ENCODE measurements at places on chromosomes 12 and 14. TPM values are rescaled to one million over a fixed set of nuclear protein-coding genes. Genes with fewer than 3 reads are reported as not detected.
A peak's percentile ranks its signal among the peaks of the same experiment; 100 is the strongest.

DNA sequence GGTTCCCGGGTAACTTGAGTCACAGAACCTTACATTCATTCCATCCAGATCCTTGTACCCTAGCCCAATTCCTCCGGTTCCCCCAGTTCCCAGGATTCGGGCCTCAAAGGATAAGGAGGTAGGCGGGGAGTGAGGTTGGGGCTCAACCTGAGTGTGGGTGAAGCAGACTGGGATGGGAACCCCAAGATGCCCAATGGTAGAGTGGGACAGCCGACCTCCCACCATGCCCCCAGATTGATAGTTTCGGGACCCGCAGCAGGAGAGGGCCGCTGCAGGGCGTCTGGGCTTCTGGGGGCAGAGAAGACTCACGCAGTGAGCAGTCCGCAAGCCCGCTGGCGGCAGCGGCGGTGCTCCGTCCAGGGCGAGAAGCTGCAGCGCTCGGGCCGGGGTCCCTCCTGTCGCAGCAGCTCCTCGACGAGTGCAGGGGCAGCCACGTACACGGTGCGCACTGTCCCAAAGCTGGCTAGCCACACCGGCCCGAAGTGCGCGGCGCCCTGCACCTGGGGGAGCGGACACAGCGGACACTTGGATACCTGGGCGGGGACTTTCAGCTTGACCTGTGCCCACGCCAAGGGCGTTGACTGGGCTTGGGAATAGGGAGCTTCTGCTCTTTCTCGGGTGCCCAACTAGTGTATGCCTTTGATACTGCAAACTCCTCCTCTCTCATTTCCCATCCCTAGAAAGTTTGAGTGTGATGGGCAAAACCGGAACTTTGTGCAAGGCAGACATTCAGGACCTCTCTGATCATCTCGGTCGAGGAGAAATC, 997 bp downstream of the CYP27B1 start:
- no peak overlapping the region for H3K27ac ChIP-seq
- H3K4me1 ChIP-seq: peaks cover 28% of the 10 kb centered on the region
- peaks cover 32% of the 10 kb centered on the region for H3K27me3 ChIP-seq

GRCh38 chr12:56541631-56542030, 20.0 kb downstream of the RBMS2 start:
- peaks cover 5% of the 10 kb centered on the region for H3K36me3 ChIP-seq
- no peak for DNase-seq
- peaks cover 6% of the 10 kb centered on the region for H3K4me1 ChIP-seq
- no peak overlapping the region for H3K4me3 ChIP-seq
- H3K27me3 ChIP-seq: peaks cover 2% of the 10 kb centered on the region

GRCh38 chr14:35374263-35374712, 30.3 kb downstream of the NFKBIA start:
- peaks cover 4% of the 10 kb centered on the region for H3K4me1 ChIP-seq
- no peaks in the 10 kb centered on the region for H3K36me3 ChIP-seq
- DNase-seq: no peak
- no peak overlapping the region for H3K27ac ChIP-seq

DNA sequence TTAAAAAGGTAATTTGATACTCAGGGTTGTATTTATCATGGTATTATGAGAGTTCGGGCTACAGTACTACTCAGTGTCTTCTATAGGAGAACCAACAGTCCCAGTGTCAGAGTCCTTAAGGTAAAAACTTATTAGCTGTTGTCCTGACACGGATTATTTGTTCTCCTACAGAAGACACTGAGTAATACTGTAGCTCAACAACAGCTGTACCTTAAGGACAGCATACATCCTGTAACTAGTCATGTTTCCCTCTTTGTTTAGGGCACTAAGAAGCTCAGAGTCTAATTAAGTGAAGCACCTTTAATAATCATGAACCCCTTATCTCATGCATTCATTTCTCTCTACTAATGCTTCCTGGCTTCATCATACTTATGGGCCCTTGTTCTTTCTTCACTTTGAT, 33.9 kb downstream of the ARF6 start:
- no peak for DNase-seq
- H3K36me3 ChIP-seq: no peaks in the 10 kb centered on the region
- H3K27me3 ChIP-seq: peaks cover under 1% of the 10 kb centered on the region
- H3K4me3 ChIP-seq: no peak overlapping the region
- H3K27ac ChIP-seq: no peak overlapping the region

DNA sequence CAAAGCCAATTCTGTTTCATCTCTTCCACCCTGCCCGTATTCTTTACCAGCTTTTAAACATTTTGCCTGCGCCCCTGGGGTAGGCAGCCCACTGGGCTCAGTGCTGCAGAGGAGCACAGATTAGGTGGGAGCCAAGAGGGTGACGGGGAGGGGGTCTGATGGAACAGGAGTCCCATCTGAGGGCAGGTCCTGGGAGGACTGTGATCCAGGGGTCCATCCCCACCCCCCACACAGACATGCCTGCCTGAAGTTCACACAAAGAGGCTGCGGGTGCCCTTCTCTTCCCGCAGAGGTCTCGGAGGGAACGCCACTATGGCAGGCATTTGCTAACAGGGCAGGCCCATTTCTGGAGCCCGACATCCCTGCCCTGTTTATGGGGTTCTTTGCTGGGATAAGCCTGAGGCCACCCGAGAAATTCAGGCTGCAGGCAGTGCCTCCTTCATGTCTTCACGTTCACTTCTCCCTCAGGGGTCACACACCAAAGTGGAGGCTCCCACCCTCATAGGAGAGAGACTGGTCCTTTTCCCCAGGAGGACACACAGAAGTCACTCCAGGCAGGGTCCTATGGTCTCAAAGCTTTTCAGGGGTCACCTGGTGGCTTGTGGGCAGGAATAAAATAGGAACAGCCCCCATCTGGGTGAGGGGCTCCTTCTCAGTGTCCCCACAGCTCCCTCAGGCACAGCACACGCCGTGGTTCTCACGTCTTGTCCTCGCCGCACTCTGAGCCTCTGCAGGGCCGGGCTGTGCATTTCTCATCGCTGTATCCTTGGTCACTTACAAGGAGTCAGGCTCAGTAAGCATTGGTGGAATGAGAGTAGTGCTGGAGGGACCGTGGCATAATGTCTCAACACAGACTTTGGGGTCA, 12.9 kb downstream of the VASH1 start:
- DNase-seq: no peak
- peak overlapping the region; percentile 75 for H3K27ac ChIP-seq
- H3K4me1 ChIP-seq: peaks cover 67% of the 10 kb centered on the region
- peaks cover 21% of the 10 kb centered on the region for H3K27me3 ChIP-seq

GRCh38 chr12:124296295-124296915, 1.5 kb downstream of the RFLNA start:
- H3K27me3 ChIP-seq: peaks cover 11% of the 10 kb centered on the region
- H3K36me3 ChIP-seq: peaks cover 9% of the 10 kb centered on the region
- H3K27ac ChIP-seq: no peak overlapping the region
- H3K4me1 ChIP-seq: peaks cover 22% of the 10 kb centered on the region

- no peak for DNase-seq
- H3K4me3 ChIP-seq: no peak overlapping the region
- peaks cover 1% of the 10 kb centered on the region for H3K27me3 ChIP-seq
Measured at GRCh38 chr12:131093971-131094830, 140.5 kb downstream of the ADGRD1 start.

- no peak for DNase-seq
- peaks cover 5% of the 10 kb centered on the region for H3K36me3 ChIP-seq
- H3K27me3 ChIP-seq: no peaks in the 10 kb centered on the region
- no peak overlapping the region for H3K27ac ChIP-seq
- H3K4me1 ChIP-seq: peaks cover 5% of the 10 kb centered on the region
- no peak overlapping the region for H3K4me3 ChIP-seq
Measured at GRCh38 chr12:94616203-94616729, 34.1 kb downstream of the TMCC3 start.

GRCh38 chr12:91344408-91344807, 161.8 kb upstream of the DCN start:
- no peak overlapping the region for H3K27ac ChIP-seq
- no peaks in the 10 kb centered on the region for H3K4me1 ChIP-seq
- H3K36me3 ChIP-seq: no peaks in the 10 kb centered on the region
- no peak overlapping the region for H3K4me3 ChIP-seq
- DNase-seq: no peak
- no peaks in the 10 kb centered on the region for H3K27me3 ChIP-seq

DNA sequence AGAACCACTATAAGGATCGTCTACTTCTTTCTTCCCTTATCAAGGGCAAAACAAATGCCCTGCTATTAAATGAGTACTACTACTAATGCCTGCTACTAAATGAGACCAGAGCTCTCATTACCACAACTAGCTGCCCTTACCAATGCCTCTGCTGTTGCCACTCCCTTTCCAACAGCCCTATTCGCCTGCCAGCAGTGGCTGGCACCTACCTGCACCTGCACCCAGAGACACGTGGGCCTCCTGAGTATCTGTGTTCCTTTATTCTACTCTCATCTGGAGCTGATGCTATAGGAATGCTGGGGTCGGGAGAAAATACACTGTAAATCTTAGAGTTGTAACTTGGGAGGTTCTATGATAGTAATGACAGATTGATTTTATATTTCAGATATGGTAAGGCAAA, 174.7 kb downstream of the SLC2A13 start:
- H3K4me1 ChIP-seq: no peaks in the 10 kb centered on the region
- H3K36me3 ChIP-seq: no peaks in the 10 kb centered on the region
- H3K27ac ChIP-seq: no peak overlapping the region
- H3K27me3 ChIP-seq: no peaks in the 10 kb centered on the region
- no peak overlapping the region for H3K4me3 ChIP-seq

- no peak within 1 kb of the TSS for H3K27ac ChIP-seq
- DNase-seq: peak; percentile 21
- H3K27me3 ChIP-seq: peaks cover 3% of the 10 kb centered on the region
- H3K4me3 ChIP-seq: peak within 1 kb of the TSS; percentile 90
- H3K4me1 ChIP-seq: peaks cover 11% of the 10 kb centered on the region
- no peaks in the 10 kb centered on the region for H3K36me3 ChIP-seq
Measured at GRCh38 chr12:45050751-45051571, at the start of gene DBX2. Gene DBX2 (minus strand): TSS chr12:45051099. CDS start chr12:45050927, 172 bp downstream.

GRCh38 chr14:105857826-105858675, 331.7 kb downstream of the TMEM121 start:
- no peak for DNase-seq
- peaks cover 24% of the 10 kb centered on the region for H3K27me3 ChIP-seq
- no peak overlapping the region for H3K27ac ChIP-seq
- H3K36me3 ChIP-seq: peaks cover 27% of the 10 kb centered on the region
- H3K4me1 ChIP-seq: no peaks in the 10 kb centered on the region

DNA sequence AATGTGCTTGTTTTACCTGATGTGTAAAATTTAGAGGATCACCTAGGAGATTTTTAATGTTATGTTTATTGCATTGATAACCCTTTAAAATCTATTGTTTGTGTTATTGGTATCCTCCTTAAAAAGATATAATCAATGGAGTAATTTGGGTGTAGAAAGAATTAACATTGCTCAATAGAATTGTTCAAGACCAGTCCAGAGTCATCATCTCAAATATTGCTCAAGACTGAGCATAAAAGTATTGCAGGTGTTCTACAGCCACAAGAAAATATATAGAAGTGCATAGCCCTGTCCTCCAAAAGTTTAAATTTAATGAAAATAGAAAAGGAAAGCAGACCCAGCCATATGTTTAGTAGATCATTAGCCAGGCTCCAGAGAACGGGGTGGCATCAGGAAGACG, 102.5 kb upstream of the ARID2 start:
- peaks cover 2% of the 10 kb centered on the region for H3K27me3 ChIP-seq
- H3K4me1 ChIP-seq: peaks cover 15% of the 10 kb centered on the region
- H3K27ac ChIP-seq: peak overlapping the region; percentile 95
- H3K4me3 ChIP-seq: peak overlapping the region; percentile 3
- DNase-seq: no peak

- DNase-seq: no peak
- H3K4me1 ChIP-seq: peaks cover 1% of the 10 kb centered on the region
- no peaks in the 10 kb centered on the region for H3K36me3 ChIP-seq
- no peak overlapping the region for H3K27ac ChIP-seq
- H3K27me3 ChIP-seq: peaks cover 7% of the 10 kb centered on the region
- no peak overlapping the region for H3K4me3 ChIP-seq
Measured at GRCh38 chr12:104596134-104596799, 139.5 kb downstream of the CHST11 start.

GRCh38 chr12:52149651-52150241, 42.1 kb downstream of the KRT80 start:
- H3K4me3 ChIP-seq: no peak overlapping the region
- no peaks in the 10 kb centered on the region for H3K27me3 ChIP-seq
- peaks cover 26% of the 10 kb centered on the region for H3K4me1 ChIP-seq
- no peak overlapping the region for H3K27ac ChIP-seq
- no peak for DNase-seq

DNA sequence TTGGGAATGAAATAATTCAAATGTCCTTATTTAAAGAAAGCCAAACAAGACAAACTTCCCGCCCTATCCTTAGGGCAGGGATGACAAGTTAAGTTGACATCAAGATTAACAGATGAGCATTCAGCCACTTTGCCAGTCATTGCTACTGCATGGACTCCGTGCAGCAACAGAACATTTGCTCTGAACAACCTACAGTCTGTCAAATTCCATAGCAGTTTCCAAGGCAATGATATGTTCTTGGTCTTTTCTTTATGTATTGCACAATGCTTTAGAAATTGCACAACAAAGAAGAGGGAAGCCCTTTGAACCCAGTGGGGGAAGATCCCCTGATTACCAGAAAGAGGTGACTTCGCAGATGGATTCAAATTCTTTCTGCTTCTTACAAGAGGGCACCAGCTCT, 269.8 kb downstream of the BCAT1 start:
- H3K36me3 ChIP-seq: no peaks in the 10 kb centered on the region
- DNase-seq: no peak
- H3K27me3 ChIP-seq: no peaks in the 10 kb centered on the region
- H3K27ac ChIP-seq: no peak overlapping the region
- H3K4me1 ChIP-seq: no peaks in the 10 kb centered on the region

GRCh38 chr12:29880987-29881386, 97.2 kb upstream of the TMTC1 start:
- H3K4me1 ChIP-seq: no peaks in the 10 kb centered on the region
- H3K27me3 ChIP-seq: no peaks in the 10 kb centered on the region

DNA sequence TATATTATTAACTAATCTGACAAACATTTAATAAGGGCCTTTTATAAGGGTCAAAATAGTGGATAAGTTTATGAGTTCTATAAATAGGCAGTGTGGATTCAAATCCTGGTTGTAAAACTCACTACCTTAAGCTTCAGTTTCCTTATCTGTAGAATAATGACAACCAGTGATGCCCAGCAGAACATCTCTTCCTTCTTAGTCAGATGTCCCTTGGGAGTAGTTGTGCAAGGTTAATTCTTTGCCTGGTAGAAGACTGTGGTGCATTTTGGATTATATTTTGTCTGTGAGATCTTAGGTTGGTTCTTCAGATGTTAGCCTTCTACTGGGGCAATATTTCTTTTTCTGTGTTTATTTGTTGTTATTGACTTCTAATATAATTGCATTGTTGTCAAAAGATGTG, 59.5 kb downstream of the ARID2 start:
- no peak for DNase-seq
- H3K36me3 ChIP-seq: no peaks in the 10 kb centered on the region
- no peaks in the 10 kb centered on the region for H3K4me1 ChIP-seq

The OAS1 gene
- 0.56 TPM for total RNA-seq

The C12orf54 gene
- total RNA-seq: not detected

The ARHGEF40 gene
- 12.5 TPM for total RNA-seq

The RBP5 gene
- total RNA-seq: 1.0 TPM

The LBHD2 gene
- not detected for total RNA-seq

The NANOG gene
- 4.5 TPM for total RNA-seq

The MYF5 gene
- not detected for total RNA-seq

The ZFHX2 gene
- total RNA-seq: 12.7 TPM
